ENCODE measurements at places on chromosomes 13 and 19.

DNA sequence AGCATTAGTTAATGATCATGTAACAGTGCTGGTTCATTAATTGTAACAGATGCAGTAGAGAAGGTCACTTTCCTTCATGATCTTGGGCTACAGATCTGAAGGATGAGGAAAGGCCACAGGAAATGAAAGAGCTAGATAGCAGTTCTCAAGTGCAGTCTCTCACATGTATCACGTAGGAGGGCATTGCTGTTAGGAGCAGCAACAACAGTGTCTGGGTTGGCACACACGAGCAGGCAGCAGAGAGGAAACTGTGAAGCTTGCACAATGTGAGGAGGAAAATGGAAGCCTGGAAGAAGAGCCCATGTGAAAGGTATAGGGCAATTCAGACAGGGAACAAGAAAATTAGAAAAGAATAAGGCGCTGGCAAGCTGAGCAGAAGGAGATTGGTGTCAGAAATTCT, 1741.5 kb downstream of the PCDH9 start:
- DNase-seq, result no peak

DNA sequence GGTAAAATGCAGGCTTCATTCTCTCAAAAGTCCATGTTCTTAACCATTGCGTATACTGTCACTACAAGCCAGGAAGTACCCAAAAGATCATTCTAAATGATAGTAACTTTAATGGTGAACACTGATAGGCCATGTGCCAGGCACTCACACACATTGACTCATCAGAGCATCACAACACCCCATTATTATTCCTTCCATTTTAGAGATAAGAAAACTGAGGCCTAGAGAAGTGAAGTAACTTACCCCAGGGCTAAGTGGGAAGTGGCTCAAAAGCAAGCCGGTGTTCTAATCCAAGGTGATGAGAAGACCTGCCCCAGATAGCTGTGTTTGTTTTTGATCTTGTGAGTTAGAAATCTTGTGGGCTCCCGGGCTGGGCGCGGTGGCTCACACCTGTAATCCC, 1.4 kb upstream of the PHLDB3 start:
- DNase-seq, result no peak

DNA sequence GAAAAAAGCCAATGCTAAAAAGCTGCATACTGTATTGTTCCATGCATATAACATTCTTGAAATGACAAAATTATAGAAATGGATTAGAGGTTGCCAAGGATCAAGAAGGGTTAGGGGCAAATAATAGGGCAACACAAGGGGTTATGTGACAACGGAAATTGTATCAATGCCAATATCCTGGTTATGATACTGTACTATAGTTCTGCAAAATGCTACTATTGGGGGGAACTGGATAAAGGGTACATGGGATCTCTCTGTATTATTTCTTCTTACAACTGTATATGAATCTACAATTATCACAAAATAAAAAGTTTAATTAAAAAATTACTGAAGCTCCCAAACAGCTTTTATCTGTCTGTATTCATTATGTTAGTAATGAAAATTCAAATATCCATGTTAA, 31.9 kb downstream of the LNX2 start:
- DNase-seq, result no peak

GRCh38 chr13:40187841-40188591, 478.4 kb downstream of the FOXO1 start:
- peak; percentile 60 for DNase-seq

- no peak for DNase-seq
Measured at GRCh38 chr13:34815526-34815925, 126.5 kb upstream of the NBEA start.

DNA sequence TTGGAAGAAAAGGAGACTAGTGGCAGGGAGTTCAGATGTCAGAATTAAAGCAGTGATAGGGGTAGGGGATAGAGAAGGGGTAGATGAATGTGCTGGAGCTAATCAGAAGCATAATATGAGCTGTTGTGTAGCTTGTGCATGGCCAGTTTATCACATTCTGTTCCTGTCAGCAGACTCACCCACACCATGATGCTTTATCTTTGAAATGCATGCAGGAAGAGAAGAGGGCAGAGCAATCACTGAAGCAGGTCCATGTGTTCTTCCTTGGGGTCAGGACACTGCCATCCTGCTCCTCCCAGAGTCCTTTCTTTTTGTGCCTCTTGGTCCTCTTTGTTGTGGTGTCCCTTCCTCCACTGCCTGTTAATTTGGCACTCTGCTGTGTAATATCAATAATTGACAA, 5.8 kb downstream of the CHAMP1 start:
- no peak for DNase-seq

- peak; percentile 9 for DNase-seq
Measured at GRCh38 chr19:55400281-55401087, 7.1 kb downstream of the UBE2S start.

DNA sequence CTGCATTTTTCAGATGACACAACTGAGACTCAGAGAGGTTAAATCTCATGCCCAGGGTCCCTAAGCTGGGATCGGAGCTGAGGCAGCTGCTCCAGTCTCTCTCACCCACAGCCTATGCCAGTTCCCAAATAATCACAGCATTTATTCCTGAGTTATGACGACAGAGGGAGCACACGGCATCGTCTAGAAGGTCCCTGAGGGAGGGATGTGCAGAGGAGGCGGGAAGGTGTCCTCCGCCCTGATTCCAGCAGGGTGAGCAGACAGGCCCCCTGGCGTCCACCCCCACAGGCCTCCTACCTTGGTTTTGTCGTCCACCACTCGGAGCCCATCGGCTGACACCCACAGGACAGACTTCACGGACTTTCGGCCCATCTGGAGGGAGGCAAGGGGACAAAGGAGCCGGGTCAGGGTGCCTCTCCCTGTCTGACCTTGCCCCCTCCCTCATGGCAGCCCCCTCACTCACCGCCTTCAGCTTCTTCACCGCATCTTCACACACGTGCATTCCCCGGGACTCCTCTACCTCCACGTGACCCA, 8.0 kb downstream of the NUMBL start:
- DNase-seq, result no peak

- no peak for DNase-seq
Measured at GRCh38 chr13:43848001-43848649, 31.4 kb downstream of the CCDC122 start.

DNA sequence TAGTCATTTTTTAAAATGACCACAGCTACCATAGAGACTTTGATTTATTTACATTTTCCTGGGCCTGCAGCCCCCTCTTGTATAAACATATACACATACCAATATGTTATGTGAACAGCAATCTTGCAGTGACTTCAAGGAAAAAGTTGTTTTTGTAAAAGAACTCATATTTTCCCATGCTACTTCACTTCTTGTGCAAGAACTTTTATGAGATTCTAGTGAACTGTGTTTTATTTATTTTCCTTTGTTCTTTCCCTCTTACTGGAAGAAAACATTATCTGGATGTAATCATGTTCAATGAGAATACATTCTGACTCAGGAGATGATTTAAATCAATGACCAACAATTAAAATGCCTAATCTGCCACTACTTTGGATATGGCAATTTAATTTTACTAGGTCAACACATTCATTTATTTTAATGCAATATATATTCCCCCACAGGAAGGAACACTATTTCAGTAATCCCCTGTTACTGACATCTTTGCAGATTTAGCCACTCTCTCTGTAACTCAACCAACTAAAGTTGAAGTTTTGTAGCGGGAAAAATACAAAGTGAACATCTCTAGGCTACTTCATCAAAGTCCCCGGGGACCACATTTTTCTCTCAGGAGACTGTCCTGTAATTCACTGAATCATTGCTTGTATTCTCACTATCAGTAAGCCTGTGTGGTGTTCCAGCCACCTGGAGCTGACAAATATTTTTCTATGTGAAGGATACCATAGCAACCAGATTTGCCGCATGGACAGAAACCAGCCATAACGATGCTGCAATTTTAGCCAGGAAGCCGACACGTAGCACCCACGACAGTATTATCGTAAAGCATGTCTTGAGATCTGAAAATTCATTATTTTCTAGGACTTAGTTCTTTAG, 90.5 kb downstream of the STARD13 start:
- no peak for DNase-seq

DNA sequence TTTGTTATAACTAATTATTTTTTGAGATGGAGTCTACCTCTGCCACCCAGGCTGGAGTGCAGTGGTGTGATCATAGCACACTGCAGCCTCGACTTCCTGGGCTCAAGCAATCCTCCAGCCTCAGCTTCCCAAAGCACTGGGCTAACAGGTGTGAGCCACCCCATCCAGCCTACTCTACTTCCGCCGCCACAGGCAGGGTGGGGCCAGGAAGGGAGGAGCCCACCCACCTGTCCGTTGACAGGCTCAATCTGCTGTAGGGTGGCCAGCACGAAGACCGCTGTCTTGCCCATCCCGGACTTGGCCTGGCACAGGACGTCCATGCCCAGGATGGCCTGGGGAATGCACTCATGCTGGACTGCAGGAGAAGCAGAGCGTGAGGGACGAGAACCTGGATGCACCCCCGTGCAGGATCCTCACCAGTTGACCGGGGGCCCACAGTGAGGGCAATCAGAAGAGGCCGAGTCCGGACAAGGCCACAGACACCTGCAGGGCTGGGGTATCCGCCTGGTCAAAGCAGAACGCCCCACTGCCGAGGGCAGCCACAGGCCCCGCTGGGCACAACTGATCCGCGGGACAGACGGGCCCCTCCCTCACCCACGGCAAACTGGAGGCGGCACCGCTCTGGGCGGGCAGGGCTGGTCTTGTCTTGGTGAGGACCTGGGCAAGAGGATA, 6.7 kb downstream of the DDX39A start:
- DNase-seq, result peak; percentile 62

- no peak for DNase-seq
Measured at GRCh38 chr13:30443957-30444404, 21.7 kb downstream of the UBE2L5 start.

- no peak for DNase-seq
Measured at GRCh38 chr13:73718246-73718645, 416.0 kb downstream of the KLF12 start.

DNA sequence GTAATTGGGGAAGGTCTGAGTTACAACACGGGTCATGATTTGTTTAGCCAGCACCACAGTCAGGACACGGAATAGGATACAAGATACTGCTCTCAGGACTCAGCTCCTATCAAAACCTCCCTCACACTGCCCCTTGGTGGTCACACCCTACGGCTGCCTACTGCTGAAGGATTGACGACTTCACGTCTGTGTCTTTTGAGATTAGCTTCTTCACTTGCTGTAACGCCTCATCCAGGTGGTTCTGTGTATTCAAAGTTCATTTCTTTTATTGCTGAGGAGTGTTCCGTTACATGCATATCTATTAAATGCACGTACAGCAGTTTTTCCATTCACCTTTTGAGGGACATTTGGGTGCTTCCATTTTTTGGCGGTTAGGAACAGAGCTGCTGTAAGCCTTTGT, 46.3 kb downstream of the URI1 start:
- DNase-seq, result no peak

GRCh38 chr13:95588721-95589120, 36.2 kb downstream of the CLDN10 start:
- DNase-seq, result no peak

GRCh38 chr19:46449228-46449627, 20.5 kb upstream of the PNMA8C start:
- no peak for DNase-seq

DNA sequence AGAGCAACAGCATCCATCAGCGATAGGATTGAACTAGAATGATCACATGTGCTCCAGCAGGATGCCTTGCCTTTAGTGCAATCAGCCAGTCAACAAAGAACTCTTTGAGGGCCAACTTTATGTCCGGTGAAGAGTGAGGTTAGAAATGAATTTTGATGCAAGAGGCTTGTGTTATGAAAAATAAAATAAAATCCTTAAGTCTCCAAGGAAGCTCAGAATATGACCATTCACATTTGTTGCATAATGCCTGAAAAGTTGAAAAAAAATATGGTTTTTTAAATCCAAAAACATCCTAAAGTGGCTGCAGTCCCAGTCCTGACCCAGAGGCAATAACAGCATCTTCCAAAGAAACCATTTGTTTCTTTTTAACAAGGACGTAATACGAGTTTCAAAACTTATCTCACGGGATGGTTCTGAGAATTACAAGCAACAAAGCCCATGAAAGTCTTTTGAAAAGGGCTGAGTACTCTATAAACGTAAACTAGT, 61.3 kb downstream of the DCLK1 start:
- DNase-seq, result no peak

GRCh38 chr19:40580619-40581018, 3.9 kb downstream of the SHKBP1 start:
- DNase-seq, result no peak

GRCh38 chr19:37333457-37333856, 37.4 kb upstream of the ZNF527 start:
- DNase-seq, result no peak

- DNase-seq, result no peak
Measured at GRCh38 chr19:35612224-35612558, 344 bp upstream of the HAUS5 start.

- peak; percentile 12 for DNase-seq
Measured at GRCh38 chr13:49098771-49099512, 121.2 kb upstream of the MLNR start.

GRCh38 chr19:2261438-2262172, 5.4 kb upstream of the JSRP1 start:
- peak; percentile 74 for DNase-seq

GRCh38 chr13:49652355-49653305, 24.3 kb downstream of the ARL11 start:
- DNase-seq, result peak; percentile 38

DNA sequence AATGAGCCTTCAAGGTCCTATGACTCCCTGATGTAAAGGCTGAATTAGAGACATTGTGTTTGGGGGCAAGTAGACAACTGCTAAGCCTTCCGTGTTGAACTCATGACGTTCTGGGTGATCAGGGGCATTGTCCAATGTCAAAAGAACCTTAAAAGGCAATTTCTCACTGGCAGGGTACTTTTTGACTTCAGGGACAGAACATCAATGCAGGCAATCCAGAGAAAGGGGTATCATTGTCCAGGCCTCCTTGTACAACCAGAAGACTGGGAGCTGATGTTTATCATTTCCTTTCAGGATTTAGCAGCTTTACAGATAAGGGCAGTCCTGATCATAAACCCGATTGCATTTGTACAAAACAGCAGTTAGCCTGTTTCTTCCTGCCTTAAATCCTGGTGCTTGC, 25.0 kb upstream of the SMAD9 start:
- DNase-seq, result no peak

GRCh38 chr19:40594255-40594654, 6.9 kb upstream of the LTBP4 start:
- DNase-seq, result no peak

DNA sequence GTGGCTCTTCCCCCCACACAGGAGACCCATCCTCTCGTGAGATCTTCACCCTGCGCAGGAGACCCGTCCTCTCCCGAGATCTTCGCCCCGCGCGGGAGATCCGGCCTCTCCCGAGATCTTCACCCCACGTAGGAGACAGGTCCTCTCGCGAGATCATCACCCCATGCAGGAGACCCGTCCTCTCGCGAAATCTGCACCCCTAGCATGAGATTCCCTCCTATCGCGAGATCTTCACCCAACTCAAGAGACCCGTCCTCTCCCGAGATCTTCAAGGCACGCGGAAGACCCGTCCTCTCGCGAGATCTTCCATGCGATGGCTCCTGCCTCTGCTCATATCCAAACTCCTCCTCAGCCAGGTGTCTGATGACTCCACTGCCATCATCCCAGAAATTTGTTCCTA, 24.3 kb downstream of the LAIR2 start:
- DNase-seq, result no peak
